ENCODE measurements at places on chromosomes 16 and 17.

- H3K27ac ChIP-seq: no peak overlapping the region
- H3K27me3 ChIP-seq: peaks cover 12% of the 10 kb centered on the region
- DNase-seq: no peak
- peak overlapping the region; percentile 75 for H3K4me3 ChIP-seq
Observed at GRCh38 chr17:47942096-47942510, 732 bp downstream of the PNPO start.

DNA sequence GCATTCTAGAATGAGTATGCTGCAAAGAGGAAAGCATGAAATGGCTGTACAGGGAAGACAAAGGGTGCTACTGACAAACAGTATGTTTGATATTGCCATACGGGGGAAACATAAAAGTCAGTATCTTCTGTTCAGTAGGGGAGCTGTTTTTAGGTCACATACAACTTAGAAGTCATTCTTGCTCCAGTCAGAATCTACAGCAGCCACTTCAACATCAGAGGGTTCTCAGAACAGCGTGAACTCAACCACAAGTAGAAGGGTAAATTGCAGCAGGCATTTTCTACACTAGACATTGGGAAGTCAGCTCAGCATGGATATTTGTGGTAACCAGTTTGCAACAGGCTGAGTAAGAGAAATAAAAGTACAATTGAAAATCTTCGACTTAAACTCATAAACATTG, 1241.8 kb upstream of the GOT2 start:
- no peaks in the 10 kb centered on the region for H3K4me1 ChIP-seq
- no peak for DNase-seq
- H3K36me3 ChIP-seq: peaks cover 2% of the 10 kb centered on the region
- no peak overlapping the region for H3K4me3 ChIP-seq
- H3K27me3 ChIP-seq: no peaks in the 10 kb centered on the region

DNA sequence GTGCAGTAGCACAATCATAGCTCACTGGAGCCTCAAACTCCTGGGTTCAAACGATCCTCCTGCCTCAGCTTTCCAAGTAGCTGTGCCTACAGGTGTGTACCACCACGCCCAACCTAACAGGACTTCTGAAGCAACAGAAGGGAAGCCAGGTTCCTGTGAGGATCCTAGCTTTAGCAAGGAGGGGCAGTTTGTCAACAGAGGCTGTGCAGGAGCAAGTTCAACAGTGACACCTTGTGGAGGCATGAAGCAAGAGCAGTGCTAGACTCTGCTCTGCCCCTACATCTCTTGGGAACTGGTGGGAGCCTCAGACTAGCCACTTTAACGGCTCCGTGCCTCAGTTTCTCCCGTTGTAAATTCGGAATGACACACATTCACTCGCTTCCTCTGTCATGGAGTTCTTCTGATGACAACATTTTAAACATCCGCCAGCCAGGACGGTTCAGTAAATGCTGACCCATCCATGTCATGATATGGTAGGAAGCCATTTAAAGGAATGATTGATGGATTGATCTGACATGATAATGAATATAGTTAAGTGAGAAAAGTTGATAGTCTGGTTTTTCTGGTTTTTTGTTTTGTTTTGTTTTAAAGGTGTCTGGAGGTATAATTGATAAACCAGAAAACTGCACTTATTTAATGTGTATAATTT, 218.7 kb downstream of the MRTFB start:
- peaks cover 2% of the 10 kb centered on the region for H3K4me1 ChIP-seq
- no peaks in the 10 kb centered on the region for H3K36me3 ChIP-seq
- peaks cover 5% of the 10 kb centered on the region for H3K27me3 ChIP-seq
- DNase-seq: no peak
- no peak overlapping the region for H3K27ac ChIP-seq

DNA sequence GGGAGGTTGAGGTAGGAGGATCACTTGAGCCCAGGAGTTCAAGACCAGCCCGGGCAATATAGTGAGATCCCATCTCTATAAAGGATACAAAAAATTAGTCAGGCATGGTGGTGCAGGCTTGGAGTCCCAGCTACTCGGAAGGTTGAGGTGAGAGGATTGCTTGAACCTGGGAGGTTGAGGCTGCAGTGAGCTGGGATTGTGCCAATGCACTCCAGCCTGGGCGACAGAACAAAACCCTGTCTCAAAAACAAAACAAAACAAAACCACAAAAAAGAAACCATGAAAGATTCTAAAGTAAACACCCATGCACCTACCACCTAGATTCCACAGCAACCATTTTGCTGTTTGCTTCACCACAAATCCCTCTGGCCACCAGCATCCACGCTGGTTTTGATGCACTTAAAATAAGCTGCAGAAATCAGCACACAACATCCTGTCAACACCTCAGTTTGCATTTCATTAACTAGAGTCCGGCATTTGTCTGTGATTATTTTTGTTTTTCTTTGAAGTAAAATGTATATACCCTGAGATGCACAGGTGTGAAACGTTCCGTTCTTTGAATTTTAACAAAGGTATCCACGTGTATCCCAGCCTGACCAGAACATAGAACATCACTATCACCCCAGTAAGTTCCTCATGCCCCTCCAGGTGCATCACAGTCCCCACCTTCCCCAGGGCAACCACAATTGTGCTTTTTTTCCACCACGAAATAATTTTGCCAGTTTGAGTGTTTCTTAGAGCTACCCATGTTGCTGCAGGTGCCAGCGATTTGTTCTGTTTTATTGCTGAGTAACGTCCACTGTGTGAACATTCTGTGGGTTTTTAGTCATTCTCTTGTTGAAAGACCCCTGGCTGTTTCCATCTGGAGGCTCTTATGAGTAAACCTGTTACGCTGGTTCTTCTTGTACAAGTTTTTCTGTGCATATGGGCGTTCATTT, 191.5 kb downstream of the SEC14L1 start:
- DNase-seq: no peak
- H3K27ac ChIP-seq: no peak overlapping the region
- H3K4me3 ChIP-seq: no peak overlapping the region
- H3K4me1 ChIP-seq: peaks cover 5% of the 10 kb centered on the region
- H3K36me3 ChIP-seq: peaks cover 2% of the 10 kb centered on the region

DNA sequence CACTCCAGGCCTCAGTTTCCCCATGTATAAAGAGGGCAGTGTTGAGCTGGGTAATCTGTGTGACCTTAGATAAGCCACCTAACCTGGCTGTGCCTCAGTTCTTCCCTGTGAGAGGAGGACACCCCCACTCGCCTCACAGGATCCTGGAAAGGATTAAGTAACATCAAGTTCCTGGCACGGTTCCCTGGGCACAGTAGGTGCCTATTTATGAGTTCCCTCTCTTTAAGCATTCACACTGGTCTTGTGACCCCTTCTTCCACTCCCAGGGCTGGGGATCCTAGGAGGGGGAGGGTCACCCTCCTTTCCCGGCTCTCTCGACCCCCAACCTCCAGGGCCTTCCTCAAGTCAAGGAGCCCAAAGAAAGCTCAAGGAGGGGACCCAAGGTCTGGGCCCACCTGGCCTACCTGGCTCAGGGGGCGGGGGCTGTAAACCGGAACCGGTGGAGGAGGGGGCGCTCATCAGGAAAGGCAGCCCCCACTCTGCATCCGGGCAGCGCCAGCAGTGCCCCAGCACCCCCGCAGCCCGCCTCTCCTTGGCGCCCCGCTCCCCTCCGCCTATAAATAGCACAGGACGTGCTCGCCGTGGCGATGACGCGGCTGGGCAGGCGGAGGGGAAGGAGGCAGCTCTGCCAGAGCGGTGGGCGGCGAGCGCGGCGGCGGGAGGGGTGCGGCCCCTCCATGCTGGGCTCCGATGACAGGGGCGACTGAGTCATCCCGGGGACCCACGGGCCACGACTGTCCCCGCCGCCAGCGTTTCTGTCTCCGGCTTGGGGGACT, 9.4 kb downstream of the RPL19 start:
- peaks cover 5% of the 10 kb centered on the region for H3K36me3 ChIP-seq
- H3K4me1 ChIP-seq: peaks cover 2% of the 10 kb centered on the region
- H3K27me3 ChIP-seq: peaks cover 61% of the 10 kb centered on the region
- H3K27ac ChIP-seq: no peak overlapping the region
- DNase-seq: no peak

DNA sequence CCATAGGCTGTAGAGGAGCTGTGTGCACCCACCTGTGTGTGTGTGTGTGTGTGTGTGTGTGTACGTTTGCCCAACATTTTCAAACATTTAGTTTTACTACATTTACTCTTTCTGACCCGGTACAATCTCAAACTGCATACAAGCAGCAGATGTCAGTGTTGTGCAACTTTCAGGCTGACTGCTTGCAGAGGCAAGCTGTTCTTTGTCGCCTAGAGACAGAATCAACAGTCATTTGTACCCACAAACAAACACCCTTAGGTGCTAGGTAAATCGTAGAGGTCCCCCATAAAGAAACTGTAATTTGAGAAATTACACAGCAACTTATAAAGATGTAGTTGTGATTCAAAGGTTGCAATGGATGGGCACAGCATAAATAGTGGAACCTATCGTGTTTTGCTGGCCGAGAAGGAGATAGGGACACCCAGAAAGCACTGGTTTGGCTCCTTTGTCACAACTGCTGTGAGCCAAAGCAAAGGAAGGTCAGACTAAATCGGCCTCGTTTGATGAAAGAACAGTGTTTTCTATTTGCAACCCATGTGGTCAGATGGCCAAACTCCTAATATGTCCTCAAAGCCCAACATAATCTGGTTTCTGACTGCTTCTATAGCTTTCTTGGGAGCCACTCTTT, 478.4 kb downstream of the TOX3 start:
- peak overlapping the region; percentile 11 for H3K27ac ChIP-seq
- H3K4me1 ChIP-seq: peaks cover 9% of the 10 kb centered on the region
- no peaks in the 10 kb centered on the region for H3K27me3 ChIP-seq
- H3K36me3 ChIP-seq: no peaks in the 10 kb centered on the region

DNA sequence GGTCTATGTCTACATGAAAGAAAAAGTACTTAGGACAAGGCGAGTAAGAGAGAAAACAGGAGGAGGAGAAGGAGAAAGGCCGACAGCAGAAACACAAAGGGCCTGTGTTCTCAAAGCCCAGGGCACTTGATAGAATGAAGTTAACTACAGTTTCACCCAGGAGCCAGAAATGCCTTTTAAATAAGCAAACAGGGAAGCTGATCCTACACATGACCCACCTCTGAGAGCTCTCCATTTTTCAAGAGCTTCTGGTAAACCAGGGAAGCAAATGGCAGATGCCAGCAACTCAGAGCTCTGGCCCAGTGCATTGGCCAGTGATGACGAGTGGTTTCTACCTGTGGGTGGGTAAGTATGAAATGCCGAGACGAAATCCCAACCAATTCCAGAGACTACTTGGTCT, 163.4 kb downstream of the ZFHX3 start:
- H3K27ac ChIP-seq: peak overlapping the region; percentile 47
- H3K4me3 ChIP-seq: no peak overlapping the region
- DNase-seq: no peak

DNA sequence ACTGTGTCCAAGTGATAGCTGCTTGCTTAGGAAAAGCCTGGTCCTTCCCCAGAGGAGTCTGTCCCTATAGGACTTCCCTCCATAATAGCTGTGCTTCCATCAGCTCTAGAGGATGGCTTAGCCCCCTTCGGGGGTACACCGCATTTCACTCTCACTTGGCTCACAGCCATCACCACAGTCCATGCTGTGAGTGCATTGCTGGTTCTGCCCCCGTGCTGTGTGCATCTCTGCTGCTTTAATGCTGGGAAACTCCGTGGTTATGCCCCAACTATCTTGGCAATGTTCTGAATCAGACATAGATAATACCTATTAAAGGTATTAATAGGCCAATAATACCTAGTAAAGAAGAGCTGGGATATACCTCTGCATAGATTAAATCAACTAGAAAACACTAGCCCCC, 58.3 kb downstream of the SIAH1 start:
- no peak overlapping the region for H3K4me3 ChIP-seq
- H3K27me3 ChIP-seq: no peaks in the 10 kb centered on the region
- no peak for DNase-seq
- H3K4me1 ChIP-seq: no peaks in the 10 kb centered on the region
- no peak overlapping the region for H3K27ac ChIP-seq

DNA sequence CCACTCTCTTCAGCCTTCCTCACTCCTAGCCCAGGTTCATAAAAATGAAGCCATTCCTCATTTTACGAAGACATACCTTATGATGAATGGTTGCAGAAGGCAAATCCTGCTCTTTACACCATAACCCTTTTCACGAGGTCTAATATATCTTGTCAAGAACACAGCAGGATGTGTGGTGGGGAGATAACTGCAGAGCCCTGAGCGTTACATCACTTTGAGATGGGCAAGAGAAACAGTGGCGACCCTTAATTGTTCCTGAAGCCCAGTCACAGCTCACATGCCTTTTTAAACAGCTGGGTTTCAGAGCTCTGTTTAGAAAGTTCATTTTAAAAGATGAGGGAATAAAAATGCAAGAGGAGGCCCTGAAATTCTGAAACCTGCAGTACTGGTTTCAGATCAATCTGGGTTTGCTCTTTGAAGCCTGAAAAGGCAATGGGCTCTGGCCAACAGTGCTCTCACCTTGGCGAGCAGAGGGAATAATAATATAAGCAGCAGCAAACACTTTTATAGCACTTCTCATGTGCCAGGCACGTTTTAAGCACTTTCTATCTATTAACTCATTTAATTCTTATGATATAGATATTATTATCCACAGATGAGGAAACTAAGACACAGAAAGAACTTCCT, 2.9 kb downstream of the FAM117A start:
- peaks cover 13% of the 10 kb centered on the region for H3K4me1 ChIP-seq
- no peaks in the 10 kb centered on the region for H3K36me3 ChIP-seq
- no peak for DNase-seq
- H3K4me3 ChIP-seq: no peak overlapping the region
- peaks cover 9% of the 10 kb centered on the region for H3K27me3 ChIP-seq

GRCh38 chr17:52156576-52157570, 1.6 kb downstream of the CA10 start:
- DNase-seq: no peak
- no peaks in the 10 kb centered on the region for H3K36me3 ChIP-seq
- no peak overlapping the region for H3K27ac ChIP-seq
- peaks cover 84% of the 10 kb centered on the region for H3K27me3 ChIP-seq
- H3K4me3 ChIP-seq: peak overlapping the region; percentile 68
- H3K4me1 ChIP-seq: peaks cover 8% of the 10 kb centered on the region

- no peak overlapping the region for H3K27ac ChIP-seq
- H3K27me3 ChIP-seq: peaks cover 14% of the 10 kb centered on the region
- DNase-seq: no peak
- no peaks in the 10 kb centered on the region for H3K36me3 ChIP-seq
Observed at GRCh38 chr17:77027271-77027889, 113.4 kb upstream of the SEC14L1 start.

DNA sequence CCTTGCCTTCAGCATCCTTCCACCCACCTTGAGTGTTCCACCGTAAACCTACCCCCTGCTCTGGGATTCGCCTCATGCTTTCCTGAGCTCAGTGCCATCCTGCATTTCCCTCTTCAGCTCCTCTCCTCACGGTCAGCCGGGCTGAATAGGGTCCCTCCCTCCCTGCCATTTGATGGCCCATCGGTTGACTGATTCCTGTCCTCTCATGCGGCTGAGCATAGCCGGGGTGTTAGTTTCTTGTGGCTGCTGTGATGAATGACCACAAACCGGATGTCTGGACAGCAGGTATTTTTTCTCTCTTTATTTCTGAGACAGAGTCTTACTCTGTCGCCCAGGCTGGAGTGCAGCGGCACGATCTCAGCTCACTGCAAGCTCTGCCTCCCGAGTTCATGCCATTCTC, 44.1 kb upstream of the MGAT5B start:
- peaks cover 17% of the 10 kb centered on the region for H3K27me3 ChIP-seq
- no peak for DNase-seq
- H3K27ac ChIP-seq: no peak overlapping the region
- H3K4me3 ChIP-seq: no peak overlapping the region
